GM23248 (cell line): ENCODE measurements at places on chromosomes 1 and 21. TPM values are rescaled to one million over a fixed set of nuclear protein-coding genes. Genes with fewer than 3 reads are reported as not detected.

DNA sequence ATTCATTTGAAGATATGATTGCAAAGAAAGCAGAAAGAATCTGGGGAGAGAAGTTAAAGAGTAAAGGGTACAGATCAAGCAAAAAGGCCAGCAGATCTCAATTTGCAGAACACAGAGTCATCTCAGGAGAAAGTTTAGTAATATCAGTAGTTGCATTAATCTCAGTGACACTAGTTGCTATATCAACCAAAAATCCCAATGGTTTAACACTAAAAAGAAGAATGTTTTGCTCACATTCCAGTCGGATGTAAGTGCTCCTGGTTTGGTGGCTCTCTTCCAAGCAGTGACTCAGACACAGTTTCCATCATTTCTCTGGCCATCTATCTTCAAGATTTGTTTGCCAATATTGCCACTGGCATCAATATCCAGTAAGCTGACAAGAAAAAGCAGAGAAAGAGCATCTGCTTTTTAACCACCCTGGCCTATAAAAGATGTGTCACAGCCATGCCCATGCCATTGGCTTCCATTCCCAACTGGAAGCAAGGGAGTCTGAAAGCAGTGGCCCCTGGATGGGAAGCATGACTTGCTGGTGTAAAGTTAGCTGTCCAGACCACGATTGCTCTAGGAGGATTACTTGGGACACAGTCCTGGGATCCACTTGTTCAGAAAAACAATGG is 45.5 kb upstream of the AIM2 start:
- peaks cover 8% of the 10 kb centered on the region; the same call in 1 of the 2 replicates for H3K4me1 ChIP-seq
- DNase-seq: peak; percentile 79
- H3K4me3 ChIP-seq: no peak overlapping the region
- H3K27ac ChIP-seq: no peak overlapping the region
- H3K27me3 ChIP-seq: no peaks in the 10 kb centered on the region
- H3K36me3 ChIP-seq: no peaks in the 10 kb centered on the region

- H3K27ac ChIP-seq: no peak overlapping the region
- no peak overlapping the region for H3K4me3 ChIP-seq
- DNase-seq: no peak
- H3K36me3 ChIP-seq: no peaks in the 10 kb centered on the region
These were observed 20.5 kb upstream of the ARTN start for GRCh38 chr1:43913051-43913501.

GRCh38 chr1:223620297-223620897 is 45.1 kb downstream of the CAPN8 start:
- DNase-seq: peak; percentile 10
- no peak overlapping the region for H3K27ac ChIP-seq
- no peaks in the 10 kb centered on the region for H3K4me1 ChIP-seq
- H3K4me3 ChIP-seq: no peak overlapping the region
- H3K36me3 ChIP-seq: no peaks in the 10 kb centered on the region

DNA sequence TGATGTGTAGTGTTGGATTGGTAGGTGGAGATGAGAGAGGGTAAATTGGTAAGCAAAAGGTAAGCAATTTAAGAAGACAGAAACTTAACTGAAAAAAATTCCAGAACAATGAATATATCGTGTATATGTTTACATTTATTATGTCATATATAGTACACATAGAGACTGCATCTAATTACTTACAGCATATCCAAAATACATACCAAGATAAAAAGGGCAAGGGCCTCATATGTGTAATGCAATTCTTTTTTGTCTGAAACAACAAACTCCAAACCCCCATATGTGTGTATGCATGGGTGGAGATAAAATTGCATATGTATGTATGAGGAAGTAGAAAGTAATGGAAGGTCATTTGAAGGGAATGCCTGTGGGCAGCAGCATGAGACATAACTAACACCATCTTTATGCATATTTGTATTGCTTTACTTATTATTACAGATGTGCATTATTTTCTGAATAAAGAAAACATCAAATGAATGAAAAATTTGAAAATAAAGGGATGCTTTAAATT is 4.3 kb downstream of the KRTAP20-3 start:
- H3K36me3 ChIP-seq: no peaks in the 10 kb centered on the region
- DNase-seq: no peak
- H3K4me1 ChIP-seq: no peaks in the 10 kb centered on the region

GRCh38 chr1:29505532-29506220 is 269.4 kb downstream of the PTPRU start:
- H3K4me3 ChIP-seq: no peak overlapping the region
- peaks cover 32% of the 10 kb centered on the region for H3K27me3 ChIP-seq
- H3K4me1 ChIP-seq: no peaks in the 10 kb centered on the region
- no peaks in the 10 kb centered on the region for H3K36me3 ChIP-seq
- no peak for DNase-seq

DNA sequence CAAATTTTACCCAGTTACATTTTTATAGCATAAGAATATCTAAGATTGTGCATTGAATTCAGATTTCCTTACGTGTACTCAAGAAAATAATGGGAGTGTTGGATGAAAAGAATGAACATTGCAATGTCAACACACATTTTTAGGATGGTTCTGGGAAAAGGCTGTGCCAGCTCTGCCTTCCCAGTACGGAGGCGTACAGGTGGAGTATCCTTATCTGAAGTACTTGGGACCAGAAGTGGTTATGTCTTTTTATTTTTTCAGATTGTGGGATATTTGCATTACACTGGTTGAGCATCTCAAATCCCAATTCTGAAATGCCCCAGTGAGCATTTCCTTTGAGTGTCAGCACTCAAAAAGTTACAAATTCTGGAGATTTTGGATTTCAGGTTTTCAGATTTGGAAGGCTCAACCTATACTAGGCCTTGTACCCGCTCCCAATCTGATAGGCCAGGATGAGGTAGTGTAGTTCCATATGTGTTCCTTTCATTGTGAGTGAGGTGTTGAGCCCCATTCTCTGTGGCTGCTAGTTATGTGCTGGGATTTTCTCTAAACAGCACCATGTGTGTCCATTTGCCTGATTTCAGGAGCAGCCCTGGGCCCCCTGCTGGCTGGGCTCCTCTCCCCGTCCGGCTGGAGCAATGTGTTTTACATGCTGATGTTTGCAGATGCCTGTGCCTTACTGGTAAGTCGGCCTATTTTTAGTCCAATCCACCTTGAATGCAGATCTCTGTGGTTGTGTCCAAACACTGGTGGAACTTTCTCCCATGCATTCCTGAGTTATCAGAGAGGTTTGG is 60.8 kb downstream of the SLC37A1 start:
- DNase-seq: peak; percentile 26
- no peak overlapping the region for H3K27ac ChIP-seq
- H3K4me1 ChIP-seq: no peaks in the 10 kb centered on the region
- H3K36me3 ChIP-seq: no peaks in the 10 kb centered on the region

- no peak for DNase-seq
- H3K27me3 ChIP-seq: no peaks in the 10 kb centered on the region
- no peaks in the 10 kb centered on the region for H3K36me3 ChIP-seq
- H3K4me3 ChIP-seq: no peak overlapping the region
- no peak overlapping the region for H3K27ac ChIP-seq
These were observed 763.1 kb downstream of the USP25 start for GRCh38 chr21:16492892-16493291.

DNA sequence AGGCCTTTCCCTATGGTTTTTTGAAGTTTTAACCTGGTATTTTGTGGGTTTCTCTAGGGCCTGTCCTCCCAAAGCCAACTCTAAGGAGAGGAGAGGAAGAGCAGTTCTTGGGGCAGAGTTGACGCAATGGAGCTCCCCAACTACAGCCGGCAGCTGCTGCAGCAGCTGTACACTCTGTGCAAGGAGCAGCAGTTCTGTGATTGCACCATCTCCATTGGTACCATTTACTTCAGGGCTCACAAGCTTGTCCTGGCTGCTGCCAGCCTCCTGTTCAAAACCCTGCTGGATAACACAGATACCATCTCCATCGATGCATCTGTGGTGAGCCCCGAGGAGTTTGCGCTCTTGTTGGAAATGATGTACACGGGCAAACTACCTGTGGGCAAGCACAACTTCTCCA is 38.2 kb downstream of the ZBTB40 start:
- 0 out of 2 replicates have a peak, but pooled peaks cover 4% of the 10 kb centered on the region for H3K36me3 ChIP-seq
- no peak overlapping the region for H3K27ac ChIP-seq
- DNase-seq: no peak
- H3K4me1 ChIP-seq: no peaks in the 10 kb centered on the region
- H3K27me3 ChIP-seq: no peaks in the 10 kb centered on the region

DNA sequence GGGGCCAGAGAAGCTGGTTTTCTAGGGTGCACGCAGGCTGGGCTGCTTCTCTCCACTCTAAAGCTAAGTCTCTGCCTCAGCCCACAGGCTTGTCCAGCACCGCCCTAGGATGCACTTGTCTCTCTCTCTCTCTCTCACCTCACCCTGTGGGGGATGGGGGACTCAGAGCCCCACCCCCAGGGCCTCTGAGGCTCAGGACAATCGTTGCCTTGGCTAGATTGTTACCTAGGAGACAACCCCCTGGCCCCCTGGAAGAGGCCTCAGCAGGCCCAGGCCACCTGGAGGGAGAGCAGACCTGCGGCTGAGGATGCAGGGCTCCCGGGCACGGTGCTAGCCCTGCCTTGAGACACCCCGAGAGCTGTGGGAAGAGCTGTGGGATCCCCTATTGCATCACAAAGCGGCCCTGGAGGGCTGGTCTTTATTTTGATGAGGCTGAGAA is at the start of gene ACTRT2:
ACTRT2 (plus strand) TSS at position 235 of the 439 bp plus-strand sequence. CDS start 220 bp downstream, outside the sequence.
- no peaks in the 10 kb centered on the region for H3K36me3 ChIP-seq
- no peak for DNase-seq
- H3K27me3 ChIP-seq: no peaks in the 10 kb centered on the region
- no peak within 1 kb of the TSS for H3K4me3 ChIP-seq
- H3K27ac ChIP-seq: no peak within 1 kb of the TSS

DNA sequence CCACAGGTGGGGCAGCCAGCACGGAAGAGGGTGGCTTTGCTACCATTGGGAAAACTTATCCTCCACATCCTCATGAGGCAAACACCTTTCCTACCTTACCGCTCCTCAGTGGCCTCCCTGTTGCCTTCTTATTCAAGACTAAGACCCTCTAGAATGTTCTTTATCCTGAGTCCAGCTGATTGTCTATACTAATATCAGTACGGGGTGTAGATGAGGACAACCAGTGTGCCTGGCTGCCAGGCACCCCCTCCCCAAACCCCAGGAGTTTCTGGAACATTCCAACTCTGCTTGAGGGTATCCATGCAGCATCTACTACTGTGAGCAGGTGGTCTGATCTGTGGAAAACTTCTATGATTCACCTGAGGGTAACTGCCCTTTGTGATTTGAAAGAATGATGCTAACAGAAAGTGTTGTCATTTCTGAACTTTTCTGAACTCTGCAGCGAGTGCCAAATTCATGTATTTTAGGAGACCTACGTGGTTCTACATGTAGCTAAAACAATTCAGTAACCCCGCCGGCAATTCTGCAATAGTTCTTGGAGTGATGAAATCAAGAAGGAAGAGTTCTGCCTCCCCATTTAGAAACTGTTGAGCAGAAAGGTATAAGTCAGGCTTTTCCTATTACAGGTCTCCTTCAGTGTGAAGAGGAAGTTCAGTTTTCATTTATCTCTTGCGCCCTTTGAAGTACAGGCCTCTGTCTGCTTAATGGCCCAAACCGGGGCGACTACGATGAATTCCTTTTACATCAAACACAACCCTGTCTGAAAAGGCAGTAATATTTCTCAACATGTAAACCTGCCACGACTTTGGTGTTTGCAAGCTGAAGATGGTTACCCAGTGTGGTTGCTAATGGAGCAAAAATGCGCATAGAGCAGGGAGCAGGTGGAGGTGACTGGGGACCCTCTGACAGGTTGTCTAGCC is 80.4 kb downstream of the RUNX1 start:
- no peaks in the 10 kb centered on the region for H3K27me3 ChIP-seq
- H3K36me3 ChIP-seq: no peaks in the 10 kb centered on the region
- peaks cover 13% of the 10 kb centered on the region for H3K4me1 ChIP-seq

DNA sequence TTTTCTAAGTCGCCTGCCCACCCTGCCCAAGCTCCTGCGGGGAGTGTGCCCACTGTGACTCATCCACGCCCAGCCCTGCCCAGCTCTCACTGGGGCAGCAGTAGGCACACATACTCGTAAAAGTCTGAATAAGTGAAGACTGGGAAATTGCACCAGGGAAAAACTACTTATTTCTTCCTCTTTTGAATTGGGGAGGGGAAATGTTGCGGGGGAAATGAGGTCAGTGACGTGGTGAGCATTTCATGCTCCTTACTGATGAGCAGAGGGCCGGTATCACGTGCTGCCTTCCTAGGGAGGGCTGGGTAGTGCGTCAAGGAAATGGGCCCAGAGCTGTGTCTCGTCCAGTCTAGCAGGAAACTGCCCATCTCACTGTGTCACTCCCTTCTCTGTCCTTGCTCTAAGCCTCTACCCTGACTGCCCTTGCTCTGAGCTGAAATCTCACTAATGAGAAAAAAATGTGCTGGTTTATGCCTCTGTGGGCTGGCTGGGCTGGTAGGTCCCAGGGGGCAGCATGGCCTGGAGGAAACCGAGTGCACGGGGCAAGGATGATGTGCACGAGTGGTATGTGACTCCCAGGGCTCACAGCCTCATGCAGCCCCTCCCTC is 13.5 kb upstream of the TNFRSF1B start:
- H3K4me3 ChIP-seq: no peak overlapping the region
- peak overlapping the region; percentile 77 for H3K27ac ChIP-seq
- H3K4me1 ChIP-seq: peaks cover 15% of the 10 kb centered on the region
- no peaks in the 10 kb centered on the region for H3K27me3 ChIP-seq
- no peaks in the 10 kb centered on the region for H3K36me3 ChIP-seq
- peak; percentile 93 for DNase-seq

DNA sequence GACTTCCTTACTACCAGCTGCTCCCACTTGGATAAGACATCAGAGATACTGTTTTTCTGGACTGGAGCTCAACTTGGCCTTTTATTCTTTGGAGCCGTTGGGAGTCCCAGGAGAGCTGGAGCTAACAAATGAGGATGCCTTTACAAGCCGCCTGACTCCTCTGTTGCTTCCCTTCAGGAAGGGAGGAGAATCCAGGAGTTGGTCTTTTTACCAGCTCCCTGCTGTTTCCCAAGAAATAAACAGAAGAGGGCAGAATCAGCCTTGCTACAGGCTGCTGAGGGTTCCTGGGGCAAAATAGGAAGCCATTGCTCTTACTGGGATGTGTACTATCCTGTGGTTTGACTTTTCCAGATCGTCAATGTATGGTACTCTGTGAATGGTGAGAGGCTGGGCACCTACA is 1.5 kb downstream of the EIF3I start:
- H3K27ac ChIP-seq: peak overlapping the region; percentile 86; the same call in 1 of the 2 replicates
- H3K4me1 ChIP-seq: peaks cover 28% of the 10 kb centered on the region
- peak; percentile 26 for DNase-seq
- no peaks in the 10 kb centered on the region for H3K27me3 ChIP-seq
- H3K36me3 ChIP-seq: peaks cover 35% of the 10 kb centered on the region

- no peaks in the 10 kb centered on the region for H3K27me3 ChIP-seq
- no peaks in the 10 kb centered on the region for H3K36me3 ChIP-seq
- no peak overlapping the region for H3K27ac ChIP-seq
- H3K4me3 ChIP-seq: no peak overlapping the region
- H3K4me1 ChIP-seq: no peaks in the 10 kb centered on the region
- no peak for DNase-seq
These were observed 19.7 kb upstream of the DIPK1A start for GRCh38 chr1:92980732-92981647.

The OR14K1 gene
- total RNA-seq: not detected in 2 replicates
